ENCODE measurements at places on chromosomes 7 and 10.
A peak's percentile ranks its signal among the peaks of the same experiment; 100 is the strongest.

DNA sequence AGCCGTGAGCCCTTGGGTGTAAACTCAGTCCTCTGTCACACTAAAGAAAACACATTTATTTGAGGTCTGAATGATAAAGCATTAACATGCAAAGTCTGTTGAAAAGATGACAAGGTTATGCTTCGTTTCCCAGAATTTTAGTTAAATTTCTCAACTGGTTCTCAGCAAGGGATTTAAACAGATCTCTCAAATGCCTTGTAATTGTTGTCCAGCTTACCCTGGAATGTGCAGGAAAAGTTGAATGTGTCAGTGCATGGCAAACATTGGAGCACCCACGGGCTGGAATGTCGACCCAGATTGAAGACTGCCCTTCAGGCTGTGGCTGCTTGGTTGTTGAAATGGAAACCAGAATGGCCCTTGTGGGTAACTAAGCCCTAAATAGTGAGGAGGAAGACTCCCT lies 191.8 kb downstream of the TRIL start:
- DNase-seq: no peak

- no peak for DNase-seq
These were observed 24.4 kb downstream of the C10orf90 start for GRCh38 chr10:126646110-126646509.

DNA sequence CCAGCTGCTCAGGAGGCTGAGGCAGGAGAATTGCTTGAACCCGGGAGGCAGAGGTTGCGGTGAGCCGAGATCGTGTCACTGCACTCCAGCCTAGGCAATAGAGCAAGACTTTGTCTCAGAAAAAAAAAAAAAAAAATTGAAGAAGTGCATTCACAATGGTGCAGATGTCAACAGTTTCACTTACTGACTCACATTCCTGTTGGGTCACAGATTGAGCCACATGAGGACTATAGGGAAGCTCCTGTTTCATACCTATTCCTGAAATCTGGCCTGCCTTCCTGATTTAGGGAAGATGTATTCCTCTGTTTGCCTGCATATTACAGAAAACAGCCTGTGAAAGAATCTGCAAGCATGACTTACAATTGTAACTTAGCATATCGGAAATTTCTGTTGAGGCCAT lies 78.2 kb downstream of the AKR1C4 start:
- DNase-seq: no peak

DNA sequence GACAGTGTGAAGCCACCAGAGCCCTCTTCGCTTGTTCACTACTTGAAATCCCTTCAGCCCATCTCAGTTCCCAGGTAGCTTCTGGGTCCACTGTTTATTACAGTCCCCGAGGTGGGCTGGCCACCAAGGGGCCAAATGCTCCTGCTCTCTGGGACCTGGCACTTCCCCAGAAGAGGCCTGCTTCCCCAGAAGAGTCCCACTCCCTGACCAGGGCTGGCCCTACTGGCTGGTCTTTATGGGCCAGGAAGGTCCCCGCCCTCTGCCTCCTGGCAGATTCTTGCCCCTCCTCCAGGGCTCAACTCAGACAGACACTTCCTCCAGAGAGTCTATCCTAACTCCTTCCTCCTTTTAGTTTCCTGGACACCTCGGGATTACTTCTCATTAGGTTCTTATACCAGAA lies 70.7 kb upstream of the LRRC18 start:
- DNase-seq: no peak

DNA sequence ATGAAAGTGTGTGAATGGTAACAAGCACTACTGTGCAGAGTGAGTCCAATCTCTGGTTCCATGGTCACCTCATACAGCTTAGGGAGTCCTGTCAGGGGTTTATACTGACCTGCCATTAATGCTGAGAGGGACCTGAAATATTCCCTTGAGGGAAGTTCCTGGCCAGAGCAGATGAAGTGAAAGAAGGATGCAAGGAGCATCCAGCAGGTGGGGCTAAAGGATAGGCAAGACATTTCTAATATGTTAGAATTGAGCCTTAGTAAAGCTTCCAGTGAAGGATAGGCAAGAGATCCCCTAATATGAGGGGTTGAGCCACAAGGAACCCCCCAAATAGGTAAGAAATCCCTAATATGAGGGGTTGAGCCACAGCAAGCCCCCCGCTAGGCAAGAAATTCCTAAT lies 25.5 kb upstream of the FAM221A start:
- no peak for DNase-seq

GRCh38 chr10:49512121-49512809 lies 26.7 kb downstream of the ERCC6 start:
- peak; percentile 48 for DNase-seq

DNA sequence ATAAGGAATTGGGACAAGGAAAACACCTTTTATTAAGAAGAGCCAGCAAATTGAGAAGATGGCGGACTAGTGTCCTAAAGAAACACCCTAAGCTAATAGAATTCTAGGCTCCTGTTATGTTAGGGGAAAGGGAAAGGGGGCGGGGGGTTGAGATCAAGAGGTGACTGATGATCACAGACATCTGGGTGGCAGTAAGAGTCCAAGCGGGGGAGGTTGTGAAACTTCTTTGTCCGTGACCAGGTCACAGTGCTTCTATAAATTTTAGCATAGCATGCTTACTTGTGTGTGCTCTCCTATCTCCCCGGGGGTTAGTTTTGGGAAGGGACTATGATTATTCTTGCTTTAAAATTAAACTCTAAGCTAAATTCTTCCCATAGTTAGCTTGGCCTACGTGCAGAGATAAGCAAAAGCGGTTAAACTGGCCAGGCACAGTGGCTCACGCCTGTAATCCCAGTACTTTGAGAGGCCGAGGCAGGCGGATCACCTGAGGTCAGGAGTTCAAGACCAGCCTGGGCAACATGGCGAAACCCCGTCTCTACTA lies 262.1 kb downstream of the SKIDA1 start:
- DNase-seq: no peak

DNA sequence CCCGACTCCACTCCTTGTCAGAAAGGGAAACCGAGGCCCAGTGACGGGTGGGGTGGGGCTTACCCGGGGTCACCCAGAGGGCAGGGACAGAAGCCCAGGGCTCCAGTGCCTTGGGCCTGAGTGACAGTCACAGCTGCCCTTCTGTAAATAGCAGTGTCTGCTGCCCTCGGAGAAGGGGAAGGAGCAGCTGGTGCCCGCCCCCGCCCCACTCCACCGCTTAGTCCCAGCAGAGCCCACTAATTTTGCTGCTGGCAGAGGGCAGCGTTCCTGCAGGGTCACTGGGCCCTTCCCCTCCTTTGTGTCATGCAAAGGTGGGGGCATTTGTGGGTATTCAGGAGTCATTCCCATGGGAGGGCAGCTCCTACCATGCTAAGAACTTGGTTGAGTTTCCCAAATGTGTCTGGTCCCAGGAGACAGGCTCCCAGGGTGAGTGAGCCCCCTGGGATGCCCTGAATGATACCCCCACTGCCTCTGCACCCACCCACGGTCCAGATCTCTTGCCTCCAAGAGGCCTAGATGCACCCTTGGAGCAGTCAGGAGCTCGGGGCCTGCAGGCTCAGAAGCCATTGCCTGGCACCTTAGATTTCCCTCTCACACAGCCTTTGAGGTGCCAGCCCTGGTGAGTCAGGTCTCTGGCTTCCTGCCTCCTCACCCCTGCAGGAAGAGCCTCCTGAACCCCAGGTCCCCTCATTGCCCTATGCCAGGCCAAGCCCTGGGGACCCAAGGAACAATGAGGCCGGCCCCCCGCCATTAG lies 17.2 kb downstream of the SH2B2 start:
- no peak for DNase-seq

- DNase-seq: no peak
These were observed 23.0 kb downstream of the CDH23 start for GRCh38 chr10:71419750-71420149.

DNA sequence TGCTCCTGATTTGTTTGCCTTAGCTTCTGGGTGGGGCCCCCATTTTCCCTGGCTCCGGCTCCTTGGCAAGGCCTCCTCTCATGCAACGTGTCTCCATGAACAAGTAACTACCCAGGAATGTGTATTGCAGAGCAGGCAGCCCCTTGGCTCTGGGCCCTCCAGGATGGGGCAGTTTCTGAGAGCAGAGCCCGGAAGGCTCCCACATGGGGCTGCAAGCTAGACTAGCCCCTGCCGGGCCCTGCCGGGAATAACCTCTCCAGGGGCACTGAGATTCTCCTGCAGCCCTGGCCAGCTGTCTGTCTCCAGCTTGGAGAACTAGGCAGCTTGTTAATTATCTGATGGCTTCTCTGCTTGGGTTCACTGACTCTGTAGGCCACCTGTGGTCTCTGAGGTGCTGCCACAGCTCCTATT lies 184.0 kb upstream of the INHBA start:
- DNase-seq: no peak

GRCh38 chr7:144629598-144629997 lies 206.3 kb downstream of the TPK1 start:
- no peak for DNase-seq

GRCh38 chr7:69603351-69603750 lies 5.1 kb downstream of the AUTS2 start:
- DNase-seq: no peak

GRCh38 chr7:36062154-36062815 lies 90.8 kb upstream of the EEPD1 start:
- no peak for DNase-seq

- no peak for DNase-seq
These were observed 43.0 kb downstream of the PLCE1 start for GRCh38 chr10:94036766-94037033.

GRCh38 chr7:49255054-49255453 lies 330.7 kb downstream of the CDC14C start:
- no peak for DNase-seq

DNA sequence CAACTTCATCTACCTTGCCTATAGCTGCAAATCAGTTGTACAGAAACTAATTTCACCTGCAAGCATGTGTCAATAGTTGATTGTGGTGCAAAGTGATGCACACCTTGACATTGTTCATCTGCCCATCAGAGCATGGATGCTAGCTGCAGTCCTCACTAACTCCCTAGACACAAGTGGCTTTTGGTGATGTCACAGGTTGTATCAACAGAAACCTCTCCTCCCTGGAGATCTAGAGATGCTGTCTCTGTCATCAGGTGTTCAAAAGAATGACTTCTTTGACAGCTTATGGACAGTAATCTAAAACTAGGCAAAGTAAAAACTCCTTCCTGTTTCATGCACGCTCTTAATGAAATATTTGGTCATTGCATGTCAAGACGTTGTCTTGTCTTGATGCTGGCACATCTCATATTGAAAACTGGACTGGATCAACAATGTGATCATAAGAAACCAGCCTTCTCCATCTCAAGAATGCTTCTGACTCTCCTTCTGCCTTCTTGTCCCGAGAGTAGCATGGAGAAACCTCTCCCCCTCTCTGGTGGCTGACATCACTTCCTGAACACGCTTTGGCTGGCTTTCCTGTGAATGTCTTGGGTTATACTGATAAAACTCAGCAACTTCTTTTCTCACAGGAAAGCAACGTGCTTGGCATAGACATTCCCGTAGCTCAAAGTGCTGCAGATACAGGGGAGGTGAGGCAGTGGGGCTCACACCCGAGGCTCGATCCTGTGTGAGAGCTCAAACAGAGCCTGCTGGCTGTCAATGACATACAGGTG lies 176.2 kb upstream of the CDCA7L start:
- DNase-seq: no peak

DNA sequence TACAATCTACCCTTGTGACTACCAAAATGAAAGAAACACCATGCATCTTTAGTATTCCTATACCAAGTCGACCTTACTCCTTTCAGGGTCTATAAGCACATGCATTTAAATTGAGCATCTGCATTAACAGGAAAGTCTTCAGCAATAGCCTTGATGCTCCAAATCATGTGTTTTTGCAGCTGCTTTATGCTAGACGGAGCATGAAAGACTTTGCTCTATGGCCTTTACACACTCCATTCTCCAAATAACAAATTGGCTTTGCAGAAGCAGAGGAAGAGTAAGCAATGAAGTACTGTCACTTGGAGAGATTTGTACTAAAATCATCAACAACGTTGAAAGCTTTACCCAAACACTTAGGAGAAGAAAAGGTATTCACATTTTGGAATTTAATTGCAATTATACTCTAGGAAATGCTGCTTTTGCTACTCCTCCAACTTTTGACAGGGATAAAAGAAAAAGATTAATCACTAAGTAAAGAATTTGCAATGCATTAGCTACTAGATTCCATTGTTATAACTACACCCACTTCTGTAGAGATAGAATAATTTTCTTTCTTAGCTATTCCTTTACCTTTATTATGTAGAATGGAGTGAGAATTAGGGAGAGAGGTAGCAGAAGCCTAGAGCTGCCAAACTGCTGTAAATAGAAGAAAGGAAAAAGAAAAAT lies 131.8 kb downstream of the SEMA3E start:
- DNase-seq: no peak

- no peak for DNase-seq
These were observed 12.2 kb downstream of the LZTS2 start for GRCh38 chr10:101011517-101012423.

DNA sequence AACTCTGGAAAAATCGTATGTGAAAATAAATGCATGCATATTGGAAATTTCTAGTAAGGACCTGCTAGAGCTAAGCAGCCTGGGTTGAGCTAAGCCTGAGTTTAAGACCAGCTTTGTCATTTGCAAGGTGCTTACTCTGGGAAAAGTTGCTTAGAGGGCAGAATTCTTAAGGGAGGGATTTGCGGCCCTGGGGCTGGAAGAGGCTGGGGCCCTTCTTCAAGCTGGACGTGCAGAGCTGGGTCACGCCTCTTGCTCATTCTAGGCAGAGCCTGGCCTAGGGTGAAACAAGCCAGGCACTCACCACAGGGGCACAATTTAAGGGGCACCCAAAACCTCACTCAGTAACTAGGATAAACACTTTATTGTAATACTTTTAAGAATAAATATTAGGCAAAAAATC lies 137.2 kb downstream of the ARHGAP22 start:
- DNase-seq: no peak

DNA sequence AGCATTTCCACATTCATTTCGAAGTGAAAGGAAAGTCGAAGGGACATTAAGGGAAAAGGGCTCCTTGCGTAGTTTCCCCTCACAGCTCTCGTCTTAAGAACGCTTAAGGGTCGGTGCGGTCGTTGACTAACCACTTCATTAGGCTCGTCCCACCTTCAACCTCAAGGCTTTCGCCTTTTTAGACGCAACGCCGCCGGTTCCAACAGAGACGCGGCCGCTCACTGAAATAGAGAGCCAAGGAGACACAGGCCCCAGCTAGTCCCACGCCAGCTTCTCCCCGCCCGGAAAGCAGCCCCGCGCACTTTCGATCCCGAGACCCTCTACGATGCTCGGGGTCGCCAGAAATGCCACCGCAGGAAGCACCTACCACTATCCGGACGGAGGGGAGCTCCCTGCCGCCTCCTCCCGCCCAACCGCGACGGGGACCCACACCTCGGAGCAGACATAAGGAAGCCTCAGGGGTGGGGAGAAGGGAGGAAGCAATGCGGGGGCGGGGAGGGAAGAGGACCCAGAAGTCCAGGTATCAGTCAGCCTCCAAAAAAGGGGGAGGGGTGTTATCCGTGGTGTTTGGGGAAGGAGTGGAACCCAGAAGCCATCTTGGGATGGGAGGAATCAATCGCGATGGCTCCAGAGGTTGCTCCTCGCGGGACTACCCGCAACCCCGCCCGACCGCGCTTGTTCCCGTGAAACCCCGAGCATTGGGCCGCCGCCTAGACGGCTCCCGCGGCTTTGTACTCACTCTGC lies 559 bp downstream of the TRA2A start:
- DNase-seq: peak; percentile 66

All from activated CD4-positive, alpha-beta T cell treated with anti-CD3 and anti-CD28 coated beads, Interleukin-2, Interleukin-4, amounts not matched to agents 100 ng/mL and 50 ng/mL, durations not matched to agents 16 hours and 8 hours (primary cell).